H54 (cell line): ENCODE measurements at places on chromosomes 3 and 15.

GRCh38 chr3:181354140-181354539 is 357.6 kb upstream of the SOX2 start:
- DNase-seq, result no peak

DNA sequence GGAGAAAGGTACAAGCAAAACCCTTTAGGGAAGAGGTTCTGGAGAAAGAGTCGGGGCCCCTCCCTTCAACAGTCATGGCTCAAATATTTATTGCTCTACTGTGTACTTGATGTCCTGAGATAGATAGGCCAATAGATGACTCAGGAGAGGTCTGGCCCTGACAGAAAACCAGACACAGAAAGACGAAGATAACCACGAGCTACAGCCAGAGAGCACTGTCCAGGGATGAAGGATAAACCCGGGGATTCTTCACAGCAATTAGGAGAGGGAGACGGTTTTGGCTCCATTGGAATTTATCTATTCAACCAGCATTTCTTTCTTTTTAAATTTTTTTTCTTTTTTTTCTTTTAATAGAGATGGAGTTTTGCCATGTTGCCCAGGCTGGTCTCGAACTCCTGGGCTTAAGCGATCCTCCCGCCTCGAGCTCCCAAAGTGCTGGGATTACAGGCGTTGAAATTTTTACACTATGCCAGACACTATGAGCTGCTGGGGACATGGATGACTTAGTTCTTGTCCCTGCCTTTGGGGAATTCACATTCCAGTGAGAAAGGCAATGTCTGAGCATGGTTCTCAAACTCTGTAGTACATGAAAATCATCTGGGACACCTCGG is 4.6 kb upstream of the CIDEC start:
- DNase-seq, result peak; percentile 78

- DNase-seq, result peak; percentile 39
Measured at GRCh38 chr15:99076555-99077308, 28.1 kb upstream of the SYNM start.

GRCh38 chr3:170829546-170830272 is 40.3 kb downstream of the RPL22L1 start:
- DNase-seq, result no peak

GRCh38 chr3:62237286-62237948 is 135.9 kb downstream of the FEZF2 start:
- DNase-seq, result no peak

- DNase-seq, result no peak
Measured at GRCh38 chr3:71423151-71423906, 160.2 kb downstream of the FOXP1 start.

GRCh38 chr3:4232798-4233197 is 70.4 kb upstream of the SETMAR start:
- no peak for DNase-seq

- DNase-seq, result no peak
Measured at GRCh38 chr15:36755341-36756000, 176.0 kb downstream of the CDIN1 start.

DNA sequence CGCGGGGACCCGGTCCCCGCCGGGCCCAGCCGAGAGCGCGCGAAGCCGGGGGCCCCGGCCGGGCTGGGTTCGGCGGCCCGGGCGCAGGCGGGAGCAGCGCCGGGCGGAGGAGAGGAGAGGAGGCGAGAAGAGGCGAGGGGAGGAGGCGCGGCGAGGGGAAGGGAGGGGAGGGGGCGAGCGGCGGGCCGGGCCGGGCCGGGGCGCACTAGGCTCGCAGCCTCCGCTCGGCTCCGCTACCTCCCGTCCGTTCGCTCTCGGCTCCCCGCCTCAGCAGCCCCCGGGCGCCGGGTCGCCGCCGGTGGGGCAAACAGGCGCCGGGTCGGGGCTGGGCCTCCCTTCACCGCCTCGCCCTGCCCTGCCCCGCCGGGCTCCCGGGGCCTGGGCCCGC is 351 bp downstream of the INSYN1 start:
- no peak for DNase-seq

DNA sequence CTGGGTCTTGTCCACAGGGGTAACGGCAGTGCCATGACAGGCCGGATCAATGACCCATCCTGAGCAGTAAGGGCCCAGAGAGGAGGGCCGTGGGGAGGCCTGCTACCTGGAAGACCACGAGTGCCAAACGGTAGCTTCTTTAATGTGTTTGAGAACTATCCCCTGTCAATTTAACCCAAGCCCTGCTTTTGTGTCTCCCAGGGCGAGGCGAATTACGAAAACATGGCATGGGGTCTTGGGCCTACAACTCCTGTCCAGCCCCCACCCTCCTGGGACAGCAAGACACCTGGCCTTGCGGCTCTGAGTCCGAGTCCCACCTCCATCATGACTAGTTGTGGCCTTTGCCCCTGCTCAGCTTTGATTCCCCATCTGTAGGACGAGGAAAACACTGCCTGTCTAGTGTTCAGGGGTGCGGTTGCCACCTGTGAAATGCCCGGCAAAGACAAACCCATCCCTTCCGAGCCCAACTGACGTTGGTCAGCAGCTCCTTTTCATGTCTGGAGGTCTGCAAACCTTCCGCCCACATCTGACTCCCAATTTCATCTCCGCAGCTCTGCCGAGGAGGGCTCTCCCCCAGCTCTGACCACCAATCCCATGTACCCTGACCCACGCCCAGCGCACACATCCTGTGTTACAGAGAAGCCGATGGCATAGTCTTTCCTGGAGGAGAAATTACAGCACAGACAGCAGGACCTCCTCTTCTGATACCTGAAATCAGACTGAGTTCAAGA is 28.9 kb upstream of the SNRPA1 start:
- no peak for DNase-seq

GRCh38 chr3:27686642-27687041 is 35.5 kb downstream of the EOMES start:
- no peak for DNase-seq

DNA sequence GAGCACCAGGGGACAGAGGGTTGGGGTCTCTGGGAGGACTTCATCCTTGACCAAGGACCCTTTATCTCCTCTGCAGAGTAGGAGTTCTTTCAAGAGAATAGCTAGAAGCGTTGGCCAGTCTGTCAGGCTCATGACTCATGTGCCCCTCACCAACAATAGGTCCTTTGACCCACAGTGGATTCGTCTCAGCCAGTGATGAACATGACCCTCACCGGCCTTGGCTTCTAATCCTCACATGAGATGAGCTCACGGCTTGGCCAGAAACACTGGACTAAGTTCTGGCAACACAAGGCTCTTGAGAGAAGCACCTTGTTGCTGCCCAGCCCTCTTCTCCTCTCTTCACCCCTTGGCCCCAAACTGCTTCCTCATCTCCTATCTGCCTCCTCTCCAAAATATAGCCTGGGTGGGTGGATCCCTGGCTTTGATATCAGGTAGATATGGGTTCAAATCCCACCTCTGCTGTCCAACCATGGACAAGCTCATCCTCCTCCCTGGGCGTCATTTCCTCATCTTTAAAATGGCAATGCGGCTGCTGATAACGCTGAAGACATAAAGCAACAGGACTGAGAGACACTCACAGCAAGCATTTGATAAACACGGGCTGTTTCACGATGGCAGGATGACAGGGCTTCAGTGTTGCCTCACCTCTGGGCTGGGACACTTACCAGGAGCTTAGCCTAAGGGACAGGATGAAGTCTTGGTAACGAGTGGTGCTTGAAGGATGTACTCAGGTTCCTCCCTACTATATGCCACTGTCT is 446.7 kb upstream of the PROK2 start:
- DNase-seq, result no peak

DNA sequence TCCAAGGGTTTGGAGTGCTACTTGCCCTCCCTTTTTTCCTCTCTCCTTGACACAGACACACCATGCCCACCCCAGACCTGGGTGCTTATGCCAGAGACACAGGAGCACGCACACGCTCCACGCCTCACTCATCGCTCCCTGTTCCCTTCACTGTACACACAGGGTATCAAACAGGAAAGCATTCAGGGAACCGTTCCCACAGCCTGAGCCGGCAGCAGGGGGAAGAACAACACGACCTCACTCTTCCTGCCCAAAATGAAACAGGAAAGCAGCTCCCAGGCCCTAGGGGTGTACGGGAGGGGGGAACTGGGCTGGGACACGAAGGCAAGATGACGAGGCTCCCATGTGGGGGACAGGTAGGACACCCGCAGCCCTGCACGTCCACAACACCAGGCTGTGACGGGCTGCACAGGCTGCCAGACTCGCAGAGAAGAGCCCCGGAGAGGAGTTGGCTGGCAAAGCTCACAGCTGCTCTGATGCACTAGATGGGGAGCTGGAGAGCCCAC is 11.2 kb downstream of the DLL4 start:
- DNase-seq, result no peak

- no peak for DNase-seq
Measured at GRCh38 chr15:64779024-64779423, 3.6 kb upstream of the RBPMS2 start.

DNA sequence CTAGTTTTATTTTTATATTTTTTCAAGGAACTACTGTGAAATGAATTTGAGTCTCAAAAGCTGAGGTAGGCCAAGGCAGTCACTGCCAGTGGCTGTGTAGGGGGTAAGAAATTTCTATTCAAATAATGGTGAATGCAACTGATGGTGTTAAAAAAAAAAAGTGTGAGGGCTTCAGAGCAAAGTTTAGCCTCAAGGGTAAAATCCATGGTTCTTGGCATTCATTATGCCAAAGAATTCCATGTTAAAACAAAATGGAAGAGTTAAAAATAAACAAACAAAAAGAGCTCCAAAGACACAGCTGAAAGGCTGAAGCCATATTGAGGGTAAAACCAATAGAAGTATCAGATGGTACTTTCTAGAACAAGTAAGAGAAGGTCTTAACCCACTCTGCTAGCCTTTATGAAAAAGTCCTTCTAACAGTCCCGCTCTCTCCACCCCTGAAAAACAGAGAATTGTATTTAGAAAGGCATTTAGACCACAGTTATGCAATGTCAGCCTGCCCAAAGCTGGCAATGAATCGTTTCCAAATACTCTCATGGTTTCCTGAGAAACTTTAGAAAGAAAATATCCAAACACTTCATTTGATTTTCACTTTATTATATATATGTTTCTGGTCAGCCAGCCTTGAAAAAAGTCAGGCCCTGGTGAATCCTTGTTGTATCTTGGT is 158.4 kb upstream of the GMNC start:
- DNase-seq, result no peak

DNA sequence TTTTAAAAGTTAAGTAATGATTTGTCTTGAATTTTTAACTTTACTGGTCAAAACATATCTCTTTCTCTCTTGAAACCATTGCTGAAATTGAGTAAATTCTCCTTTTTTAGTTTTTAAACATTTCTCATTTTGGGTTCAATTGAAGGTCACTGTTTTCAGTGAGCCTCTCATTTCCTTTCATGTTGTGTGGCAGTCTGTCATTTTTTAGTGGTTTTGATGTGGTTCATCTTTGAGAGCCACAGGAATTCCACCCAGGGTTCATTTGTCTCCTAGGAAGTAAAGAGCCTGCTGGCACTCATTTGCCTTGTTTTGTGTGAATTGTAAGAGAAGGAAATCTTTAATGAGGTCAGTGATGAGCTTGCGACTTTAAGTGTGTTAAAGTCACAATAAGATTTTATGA is 10.4 kb downstream of the CLDN11 start:
- DNase-seq, result no peak

DNA sequence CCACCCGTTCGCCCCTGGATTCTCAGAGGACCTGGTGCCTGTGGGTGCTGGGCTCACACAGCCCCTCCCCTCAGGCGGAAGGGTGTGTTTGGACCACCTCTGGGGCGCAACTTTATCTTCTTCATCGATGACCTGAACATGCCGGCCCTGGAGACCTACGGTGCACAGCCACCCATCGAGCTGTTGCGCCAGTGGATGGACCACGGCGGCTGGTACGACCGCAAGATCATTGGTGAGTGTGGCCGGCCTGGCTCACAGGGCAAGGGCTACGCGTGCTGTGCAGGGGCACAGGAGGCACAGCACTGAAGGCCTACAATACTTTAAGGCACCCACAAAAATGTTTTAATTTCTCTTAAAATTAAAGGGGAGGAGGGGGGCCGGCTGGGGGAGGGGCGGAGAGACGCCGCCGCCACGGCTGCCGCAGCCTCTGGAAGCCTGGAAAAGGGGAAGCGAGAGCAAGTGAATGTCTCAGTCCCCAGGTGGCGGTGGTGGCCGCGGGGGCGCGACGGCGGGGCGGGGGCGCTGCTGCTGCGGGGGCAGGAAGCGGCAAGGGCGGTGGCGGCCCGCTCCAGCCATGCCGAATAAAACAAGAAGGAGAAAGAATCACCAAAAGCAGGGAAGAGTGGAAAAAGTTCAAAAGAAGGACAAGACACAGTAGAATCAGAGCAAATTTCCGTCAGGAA is 56.8 kb downstream of the DNAH1 start:
- no peak for DNase-seq

DNA sequence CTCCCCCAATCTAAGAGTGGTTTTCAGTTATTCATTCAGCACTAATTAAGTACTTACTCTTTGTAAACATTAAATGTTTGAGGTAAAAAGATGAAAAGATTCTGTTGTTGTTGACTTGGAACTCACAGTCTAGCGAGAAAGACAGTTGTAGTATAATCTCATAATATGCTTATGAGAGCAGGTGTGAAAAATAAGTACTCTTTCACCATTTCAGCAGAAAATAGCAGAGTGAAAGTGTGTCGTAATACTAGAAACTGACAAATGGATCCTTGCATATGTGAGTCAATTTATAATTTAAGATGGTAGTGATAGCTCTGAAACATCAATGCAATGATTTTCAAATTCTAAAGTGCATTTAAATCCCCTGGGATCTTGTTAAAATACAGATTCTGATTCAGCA is 618.8 kb upstream of the CCDC54 start:
- DNase-seq, result no peak

DNA sequence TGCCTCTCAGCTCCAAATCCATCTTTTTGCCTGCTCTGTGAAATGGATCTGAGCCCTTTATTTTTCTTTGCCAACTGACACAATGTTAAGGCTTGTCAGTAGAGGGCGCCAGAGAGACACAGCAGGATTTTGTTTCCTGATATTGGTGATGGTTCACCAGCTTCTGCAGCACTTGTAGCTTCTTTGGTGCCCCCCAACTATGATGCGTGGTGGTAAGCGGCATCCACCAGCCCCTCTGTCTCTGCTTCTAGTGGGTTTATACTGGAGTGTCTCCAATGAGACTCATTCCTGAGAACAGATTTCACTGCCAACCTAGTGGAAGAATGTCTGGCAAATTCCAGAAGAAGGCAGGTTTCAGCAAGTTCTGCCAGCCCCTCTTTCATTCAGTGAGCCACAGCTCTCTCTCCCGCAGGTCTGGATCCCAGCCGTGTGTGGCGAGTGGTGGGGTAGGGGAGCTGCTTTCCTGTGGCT is 471.9 kb upstream of the FRG2C start:
- peak; percentile 4 for DNase-seq
